CD4-positive, alpha-beta T cell treated with Interleukin-17A for 4 hours (primary cell): ENCODE measurements at places on chromosomes 7 and 10.
A peak's percentile ranks its signal among the peaks of the same experiment; 100 is the strongest.

DNA sequence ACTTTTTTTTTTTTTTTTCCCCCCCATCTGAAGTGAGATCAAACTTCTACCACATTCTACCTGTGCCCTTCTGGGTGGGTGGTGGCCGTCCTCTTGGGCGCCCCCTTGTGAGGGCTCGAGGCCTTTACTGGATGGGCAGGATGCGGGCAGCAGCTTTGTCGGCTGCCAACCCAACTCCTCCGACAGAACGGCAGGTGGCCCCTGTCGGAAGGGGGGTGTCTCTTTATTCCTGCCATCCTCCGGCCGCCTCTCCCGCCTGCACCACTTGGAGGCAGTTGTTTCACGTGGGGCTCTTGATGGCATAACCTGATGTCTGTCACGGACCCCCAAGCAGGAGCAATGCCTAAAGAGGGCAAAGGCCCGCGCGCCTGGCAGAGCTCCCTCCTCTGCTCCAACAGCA lies 31.0 kb downstream of the AMZ1 start:
- DNase-seq = peak; percentile 81

GRCh38 chr7:84949067-84949466 lies 237.8 kb downstream of the SEMA3D start:
- no peak for DNase-seq

DNA sequence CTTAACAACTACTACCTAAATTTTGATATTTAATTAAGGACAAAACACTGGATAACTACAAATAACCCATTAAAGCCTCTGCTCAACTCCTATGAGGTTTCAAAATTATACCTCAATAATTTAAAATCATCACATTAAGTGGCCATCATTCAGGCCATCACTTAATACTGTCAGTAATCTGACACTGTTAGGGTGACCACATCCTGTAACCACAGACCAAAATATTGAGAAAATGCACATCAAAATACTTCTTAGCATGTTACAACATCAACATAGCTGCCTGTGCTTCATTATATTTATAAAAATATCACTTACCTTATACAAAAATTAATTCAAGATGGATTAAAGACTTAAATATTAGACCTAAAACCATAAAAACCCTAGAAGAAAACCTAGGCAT lies 23.3 kb downstream of the SEM1 start:
- DNase-seq = no peak

DNA sequence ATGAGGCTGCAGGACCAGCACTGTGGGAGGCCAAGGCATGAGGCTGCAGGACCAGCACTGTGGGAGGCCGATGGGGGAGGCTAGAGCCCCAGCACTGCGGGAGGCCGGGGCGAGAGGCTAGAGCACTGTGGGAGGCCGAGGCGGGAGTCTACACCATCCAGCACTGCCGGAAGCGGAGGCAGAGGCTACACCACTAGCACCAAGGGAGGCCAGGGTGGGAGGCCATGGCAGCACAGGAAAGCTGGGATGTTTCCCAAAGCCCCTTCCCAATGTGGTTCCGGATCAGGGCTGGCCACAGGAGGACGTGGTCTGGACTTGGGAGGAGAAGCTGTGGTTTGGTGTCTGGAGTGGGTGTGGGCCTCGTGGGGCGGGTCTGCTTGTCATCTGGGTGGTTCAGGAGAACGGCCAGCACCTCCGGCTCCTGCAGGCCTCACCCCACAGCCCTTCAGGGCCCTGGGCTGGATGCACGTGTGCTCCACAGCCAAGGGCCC lies 43.6 kb downstream of the PDGFA start:
- no peak for DNase-seq

DNA sequence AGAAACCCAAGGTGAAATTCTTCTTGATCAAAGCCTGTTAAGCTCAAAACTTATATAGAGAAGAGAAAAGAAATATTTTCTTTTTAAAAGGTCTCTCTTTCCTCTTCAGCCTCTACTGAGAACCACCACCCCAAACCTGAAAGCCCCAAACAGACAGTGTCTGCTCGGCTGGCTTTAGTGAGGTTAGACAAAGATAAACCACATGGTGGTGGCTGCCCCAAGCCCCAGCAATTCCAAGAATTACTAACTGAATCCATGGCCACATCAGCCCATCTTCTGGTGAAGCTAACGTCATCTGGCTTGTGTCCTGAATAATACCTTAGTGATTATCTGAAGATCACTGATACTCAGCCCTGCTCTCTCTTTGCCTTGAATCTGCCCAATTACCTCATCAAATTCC lies 275.0 kb downstream of the ELMO1 start:
- no peak for DNase-seq

GRCh38 chr10:76192694-76193320 lies 761.4 kb downstream of the LRMDA start:
- DNase-seq = no peak

- no peak for DNase-seq
Observed at GRCh38 chr10:130242513-130242912, 106.3 kb downstream of the GLRX3 start.

DNA sequence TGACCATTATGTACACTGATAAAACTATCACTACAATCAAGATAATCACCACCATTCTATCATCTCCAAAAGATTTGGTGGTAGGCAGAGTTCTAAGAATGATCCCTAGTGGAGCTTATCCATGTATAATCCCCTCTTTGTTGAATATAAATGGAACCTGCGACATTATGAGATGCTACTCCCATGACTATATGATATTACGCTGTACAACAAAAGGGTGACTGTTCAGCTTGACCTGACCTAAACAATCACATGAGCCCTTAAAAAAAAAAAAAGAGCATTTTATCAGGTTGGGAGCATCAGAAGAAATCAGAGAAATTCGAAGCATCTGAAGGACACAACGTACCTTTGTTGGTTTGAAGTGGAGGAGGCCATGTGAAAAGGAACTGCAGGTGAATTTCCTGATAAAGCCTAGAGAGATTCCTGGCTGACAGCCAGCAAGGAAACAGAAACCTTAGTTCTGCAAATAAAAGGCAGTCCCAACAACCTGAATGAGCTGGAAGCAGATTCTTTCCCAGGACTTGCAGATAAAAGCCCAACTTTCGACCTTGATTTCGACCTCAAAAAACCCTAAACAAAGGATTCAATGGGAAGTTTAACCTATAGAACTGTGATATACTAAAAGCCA lies 270.7 kb downstream of the ADRA2A start:
- DNase-seq = no peak

GRCh38 chr7:127682140-127682539 lies 30.1 kb downstream of the SND1 start:
- DNase-seq = no peak

- no peak for DNase-seq
Observed at GRCh38 chr10:113651898-113652297, 11.9 kb downstream of the NRAP start.

- no peak for DNase-seq
Observed at GRCh38 chr7:114670676-114671075, 251.2 kb upstream of the MDFIC start.

DNA sequence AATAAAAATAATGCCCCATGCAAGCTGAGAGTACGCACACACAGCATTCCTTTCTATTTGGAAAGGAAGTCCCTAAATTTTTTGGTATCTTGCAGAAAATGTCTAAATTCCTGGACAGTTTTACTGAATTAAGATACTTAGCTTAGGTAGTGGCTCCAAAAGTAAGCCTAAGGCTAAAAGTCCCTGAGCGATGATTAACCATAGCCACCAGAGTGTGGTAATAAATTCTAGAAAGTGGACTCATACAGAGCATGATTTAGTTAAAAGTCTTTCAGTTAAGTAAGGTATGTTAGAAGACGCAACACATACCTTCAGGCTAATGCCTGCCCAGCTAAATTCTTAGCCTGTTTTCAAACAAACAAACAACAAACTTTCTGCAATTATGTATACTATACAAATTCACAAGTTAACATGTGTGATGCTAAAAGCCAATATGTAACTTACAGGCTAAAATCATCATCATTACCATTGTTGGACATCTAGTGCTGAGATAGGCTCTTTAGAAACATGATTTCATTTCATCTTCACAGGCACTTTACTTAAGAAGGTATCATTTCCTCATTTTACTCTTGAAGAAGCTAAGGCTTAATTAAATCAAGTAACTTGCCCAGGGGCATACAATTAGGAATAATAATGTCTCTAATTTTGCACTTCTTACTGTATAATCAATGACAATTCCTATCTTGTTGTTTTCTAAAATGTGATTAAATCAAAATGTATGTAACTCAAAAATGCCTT lies 261.4 kb upstream of the YAE1 start:
- no peak for DNase-seq

GRCh38 chr7:73831834-73832651 lies 1.2 kb downstream of the CLDN4 start:
- DNase-seq = no peak

- DNase-seq = no peak
Observed at GRCh38 chr10:30999070-30999712, 32.5 kb downstream of the ZNF438 start.

- no peak for DNase-seq
Observed at GRCh38 chr10:65765006-65765541, 1160.8 kb upstream of the LRRTM3 start.

DNA sequence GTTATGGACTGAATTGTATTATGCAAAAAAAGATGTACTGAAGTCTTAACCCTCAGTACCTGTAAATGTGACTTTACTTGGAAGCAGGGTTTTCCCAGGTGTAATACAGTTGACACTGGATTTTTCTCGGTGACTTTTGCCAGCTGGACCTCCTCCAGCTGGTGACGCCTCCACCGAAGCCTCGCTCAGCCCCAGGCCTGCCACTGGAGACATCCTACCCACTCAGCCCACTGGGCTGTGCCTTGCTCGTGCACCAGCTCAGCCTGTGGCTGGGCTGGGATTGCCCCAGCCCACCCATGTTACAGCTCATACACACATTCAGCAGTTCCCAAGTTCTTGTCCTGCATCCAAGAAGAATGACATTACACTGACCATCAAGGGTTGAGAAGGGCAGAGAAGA lies 42.4 kb upstream of the GPR22 start:
- no peak for DNase-seq

GRCh38 chr10:92490387-92490786 lies 83.5 kb downstream of the IDE start:
- DNase-seq = no peak

DNA sequence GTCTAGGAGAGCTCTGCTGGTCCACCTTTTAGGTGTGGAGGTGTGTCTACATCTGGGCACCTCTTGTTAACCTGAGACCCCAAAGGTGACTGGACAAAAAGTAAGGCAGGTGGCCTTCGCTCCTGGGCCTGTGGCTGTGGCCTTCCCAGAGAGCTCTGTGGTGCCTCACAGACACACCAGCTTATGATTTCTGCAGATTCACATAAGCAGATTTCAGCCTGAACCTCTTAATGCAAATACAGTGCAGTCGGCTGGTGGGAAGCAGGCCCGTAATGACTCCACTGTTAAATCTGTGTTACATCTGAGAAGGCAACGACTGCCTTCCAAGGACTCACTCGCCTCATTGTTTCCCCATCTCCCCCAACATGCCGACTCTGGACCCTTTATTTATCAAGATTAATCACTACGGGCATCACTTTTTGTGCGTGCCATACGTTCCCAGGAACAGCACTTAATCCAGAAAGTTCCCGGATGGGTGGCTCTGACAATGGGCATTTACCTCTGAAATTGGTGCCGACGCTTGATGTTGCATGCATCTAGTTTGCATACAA lies 119.8 kb downstream of the EBF3 start:
- no peak for DNase-seq

- no peak for DNase-seq
Observed at GRCh38 chr10:89352802-89353201, 25.0 kb downstream of the IFIT3 start.

DNA sequence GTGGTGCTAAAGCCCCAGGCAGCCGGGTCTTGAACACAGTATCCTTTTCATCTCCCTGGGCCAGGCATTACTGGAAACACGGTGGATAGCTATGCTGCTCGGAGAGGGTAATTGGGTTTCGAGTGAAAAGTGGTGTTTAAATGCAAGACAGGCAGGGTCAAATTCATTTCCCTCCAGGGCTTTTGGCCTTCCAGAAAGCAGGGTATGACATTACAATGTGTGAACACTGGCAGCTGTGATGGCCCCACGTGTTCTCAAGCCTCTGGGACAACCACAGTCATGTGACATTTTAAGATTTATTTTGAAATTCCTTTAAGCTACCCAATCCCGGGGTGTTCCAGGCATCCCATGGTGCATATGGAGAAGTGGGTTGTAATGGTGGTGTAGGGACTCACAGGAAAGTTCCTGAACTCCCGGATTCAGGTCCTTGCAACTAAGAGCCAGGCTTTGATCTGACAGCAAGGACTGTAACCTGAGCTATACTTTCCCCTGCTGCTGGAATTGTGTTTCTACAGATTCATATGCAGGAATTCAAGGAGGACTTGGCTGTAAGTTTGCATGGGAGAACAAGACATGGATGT lies 46.8 kb downstream of the INSYN2A start:
- no peak for DNase-seq

DNA sequence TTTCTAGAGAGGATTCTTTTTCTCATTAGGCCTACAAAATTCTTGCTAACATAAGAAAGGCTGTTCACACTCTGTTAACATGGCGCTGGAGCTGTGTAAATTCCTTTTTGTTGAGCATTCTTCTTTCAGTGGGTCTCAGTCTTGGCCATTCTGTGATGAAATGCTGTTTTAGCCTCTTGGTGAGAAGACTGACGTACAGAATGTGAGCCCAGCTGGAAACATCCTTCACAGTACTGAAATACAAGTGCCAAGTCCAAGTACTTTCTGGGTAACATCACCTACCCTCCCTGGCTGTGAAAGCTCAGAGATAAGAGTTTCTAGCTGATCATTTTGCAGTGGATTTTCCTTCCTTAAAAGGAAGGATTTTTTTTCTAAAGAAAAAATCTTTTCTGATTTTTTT lies 231.8 kb downstream of the AHR start:
- DNase-seq = no peak

DNA sequence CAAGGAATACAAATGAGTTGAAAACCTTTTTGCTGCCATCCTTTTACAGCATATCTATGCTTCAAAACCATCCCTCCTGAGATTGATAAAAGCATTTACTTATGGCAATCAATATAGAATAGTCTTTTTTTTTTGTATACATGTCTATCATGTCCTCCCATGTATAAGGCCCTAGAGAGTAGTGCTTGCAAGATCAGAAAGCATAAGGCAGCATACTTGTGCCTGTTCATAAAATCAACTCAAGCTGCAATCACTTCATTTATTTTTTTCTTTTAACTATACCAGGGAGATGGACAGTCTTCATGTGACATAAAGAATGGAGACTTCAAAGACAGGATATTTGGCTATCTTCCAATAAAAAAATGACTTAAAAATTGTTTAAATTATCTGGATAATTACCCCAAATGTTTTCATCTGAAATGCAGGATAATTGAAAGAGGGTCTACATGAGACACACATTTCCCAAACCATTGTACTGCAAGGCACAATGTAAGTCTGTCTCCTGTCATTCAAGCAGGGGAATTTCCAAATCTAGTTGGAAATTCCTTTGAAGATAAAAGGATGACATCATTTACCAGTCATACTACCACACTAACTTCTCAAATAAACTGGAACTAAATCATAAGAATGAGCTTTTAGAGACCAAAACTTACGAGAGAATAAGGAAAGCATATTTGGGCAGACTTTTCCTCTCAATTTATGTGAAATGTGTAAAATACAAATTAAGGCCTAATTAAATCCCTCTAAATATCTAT lies 22.5 kb downstream of the LRRN3 start:
- no peak for DNase-seq

GRCh38 chr10:69332278-69333010 lies 54.1 kb downstream of the HK1 start:
- DNase-seq = no peak

GRCh38 chr7:25260862-25261494 lies 32.7 kb upstream of the NPVF start:
- DNase-seq = peak; percentile 9
